ENCODE measurements at places on chromosomes 4 and X. TPM values are rescaled to one million over a fixed set of nuclear protein-coding genes. Genes with fewer than 3 reads are reported as not detected.
A peak's percentile ranks its signal among the peaks of the same experiment; 100 is the strongest.

DNA sequence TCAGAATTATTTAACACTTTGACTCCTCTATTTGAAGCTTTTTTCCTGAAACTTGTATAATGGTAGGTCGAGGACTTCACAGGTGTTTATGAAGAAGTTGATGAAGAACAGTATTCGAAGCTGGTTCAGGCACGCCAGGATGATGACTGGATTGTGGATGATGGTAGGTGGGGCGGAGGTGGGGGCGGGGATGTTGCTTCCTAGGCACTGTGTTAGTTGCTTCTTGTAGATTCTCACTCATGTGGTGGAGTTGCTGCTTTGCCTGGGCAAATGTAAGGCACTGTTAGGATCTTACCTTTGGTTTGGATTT is 9.4 kb downstream of the POLA1 start:
- no peak for DNase-seq

DNA sequence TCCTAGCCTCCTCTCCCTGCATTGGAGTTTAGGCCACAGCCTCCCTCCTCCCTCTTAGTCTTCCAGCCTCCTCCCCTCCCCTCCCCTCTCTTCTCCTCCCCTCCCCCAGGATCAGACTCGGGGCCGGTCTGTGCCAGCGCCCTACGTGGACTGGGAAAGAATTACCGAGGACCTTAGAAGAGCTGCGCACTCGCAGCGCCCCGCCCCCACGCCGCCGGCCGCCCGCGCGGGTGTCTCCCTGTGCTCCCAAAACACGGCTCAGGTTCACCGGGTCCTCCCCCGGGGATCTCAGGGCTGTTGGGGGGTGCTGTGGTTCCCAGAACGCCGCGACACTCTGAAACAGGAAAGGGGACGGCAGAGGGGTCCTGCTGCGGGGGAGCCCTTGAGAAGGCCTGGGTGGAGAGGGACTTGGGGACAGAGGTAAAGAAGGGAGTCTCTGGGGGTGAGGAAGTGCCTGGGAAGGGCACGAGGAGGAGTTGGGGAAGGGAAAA is 122.3 kb upstream of the TBL1X start:
- DNase-seq: peak; percentile 87

DNA sequence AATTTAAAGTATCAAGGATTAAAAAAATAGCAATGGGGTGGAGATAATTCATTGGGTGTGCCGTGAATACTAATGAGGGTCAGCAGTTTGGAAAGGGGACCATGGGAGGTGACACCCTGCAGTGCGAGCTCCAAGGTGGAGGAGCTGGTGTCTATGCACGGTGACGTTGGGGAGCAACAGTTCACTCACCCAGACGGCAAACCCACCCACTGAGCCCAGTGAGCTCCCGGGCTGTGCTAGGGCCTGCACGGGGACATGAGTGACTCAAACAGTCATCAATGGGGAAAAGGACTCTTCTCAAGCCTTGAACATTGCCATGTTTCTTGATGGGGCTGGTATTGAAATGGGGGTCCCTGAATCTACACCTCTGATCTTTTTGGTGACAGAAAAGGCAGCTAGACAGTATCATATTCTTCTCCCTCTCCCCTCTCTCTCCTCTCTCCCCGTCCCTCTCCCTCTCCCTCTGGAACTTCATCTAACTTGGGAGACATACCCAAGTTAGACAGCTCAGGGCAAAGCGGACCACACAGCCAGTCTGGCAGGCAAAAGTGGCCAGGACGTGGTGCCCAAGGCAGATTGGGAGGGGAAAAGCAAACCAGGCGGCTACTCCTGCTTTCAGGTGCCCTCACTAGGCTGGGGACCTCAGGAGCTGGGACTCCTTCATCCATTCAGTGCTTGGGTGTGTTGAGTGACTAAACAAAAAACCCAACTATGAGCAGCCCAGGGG is 26.3 kb upstream of the PPP2R2C start:
- DNase-seq: no peak

DNA sequence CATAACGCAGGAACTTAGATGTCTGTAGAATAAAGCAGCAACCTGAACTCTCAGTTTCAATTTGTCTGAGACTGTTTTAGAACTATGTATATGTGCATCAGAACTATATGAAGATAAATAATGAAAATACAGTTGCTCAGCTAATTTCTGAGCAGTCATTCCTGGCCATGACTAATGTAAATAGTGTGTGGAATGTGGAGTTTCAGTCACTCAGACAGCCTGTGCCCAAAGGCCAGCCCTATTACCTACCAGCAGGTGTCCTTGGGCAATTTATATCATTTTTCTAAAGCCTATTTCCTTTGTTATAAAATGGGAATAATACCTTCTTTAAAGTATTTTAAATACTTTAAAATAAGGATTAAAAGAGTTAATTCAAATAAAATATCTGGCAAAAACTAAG is 56.0 kb upstream of the RELL1 start:
- no peak for DNase-seq

- no peak for DNase-seq
Observed at GRCh38 chr4:106602711-106603110, 234.1 kb upstream of the GIMD1 start.

- no peak for DNase-seq
Observed at GRCh38 chr4:38647101-38647819, 16.7 kb upstream of the KLF3 start.

GRCh38 chr4:54654753-54655152 is 3.0 kb upstream of the KIT start:
- no peak for DNase-seq

- no peak for DNase-seq
Observed at GRCh38 chrX:16705370-16705769, 7.1 kb downstream of the CTPS2 start.

- DNase-seq: no peak
Observed at GRCh38 chr4:2263926-2264321, 2.0 kb upstream of the MXD4 start.

DNA sequence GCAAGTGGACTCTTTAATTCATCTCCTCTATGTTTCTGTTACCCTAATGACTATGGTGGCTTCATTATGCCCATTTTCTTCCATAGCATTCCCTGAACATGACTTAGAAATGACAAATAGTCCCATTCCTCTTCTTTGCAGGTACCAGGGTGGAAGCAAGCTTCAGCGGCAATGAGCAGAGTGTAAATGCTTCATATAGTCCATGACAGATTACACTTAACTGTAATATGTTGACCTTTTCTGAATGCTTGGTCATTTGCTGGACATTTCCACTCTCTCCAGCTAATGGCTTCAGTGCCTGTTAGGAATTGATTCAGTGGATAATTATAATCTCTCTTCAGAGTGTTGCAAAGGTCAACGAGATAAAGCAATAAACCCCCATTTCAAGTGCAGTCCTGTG is 129.7 kb upstream of the PRPS2 start:
- no peak for DNase-seq

DNA sequence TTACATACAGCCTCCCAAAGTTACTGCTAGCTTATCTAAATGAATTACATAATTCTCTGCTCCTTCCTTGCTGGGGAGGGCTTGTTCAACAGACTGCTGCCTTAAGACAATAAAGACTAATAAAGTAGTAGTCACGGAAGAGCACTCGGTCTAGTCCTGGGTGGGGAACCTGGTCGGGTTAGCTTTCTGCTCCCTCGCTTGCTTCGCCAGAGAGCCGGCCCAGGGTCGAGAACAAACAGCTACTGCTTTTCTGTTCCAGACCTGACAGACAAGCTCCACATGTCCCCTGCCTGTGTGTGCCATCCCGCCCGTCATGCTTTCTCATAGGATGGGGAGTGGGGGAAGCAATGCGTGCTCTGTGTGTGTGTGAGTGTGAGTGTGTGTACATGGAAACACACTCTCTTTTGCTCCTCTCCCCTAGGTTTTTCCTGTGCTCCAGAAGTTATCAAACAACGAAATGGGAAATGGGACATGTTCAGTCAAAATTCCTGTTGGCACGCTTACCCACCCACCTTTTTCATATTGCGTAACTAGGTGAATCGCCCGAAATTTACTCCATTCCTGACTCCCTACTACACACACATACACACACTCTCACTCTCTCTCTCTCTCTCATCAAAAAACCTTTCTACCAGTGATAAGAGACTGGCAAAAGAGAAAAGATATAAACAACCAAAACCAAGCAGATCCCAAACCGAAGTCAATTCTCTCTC is 1.3 kb downstream of the NPY1R start:
- DNase-seq: peak; percentile 46

DNA sequence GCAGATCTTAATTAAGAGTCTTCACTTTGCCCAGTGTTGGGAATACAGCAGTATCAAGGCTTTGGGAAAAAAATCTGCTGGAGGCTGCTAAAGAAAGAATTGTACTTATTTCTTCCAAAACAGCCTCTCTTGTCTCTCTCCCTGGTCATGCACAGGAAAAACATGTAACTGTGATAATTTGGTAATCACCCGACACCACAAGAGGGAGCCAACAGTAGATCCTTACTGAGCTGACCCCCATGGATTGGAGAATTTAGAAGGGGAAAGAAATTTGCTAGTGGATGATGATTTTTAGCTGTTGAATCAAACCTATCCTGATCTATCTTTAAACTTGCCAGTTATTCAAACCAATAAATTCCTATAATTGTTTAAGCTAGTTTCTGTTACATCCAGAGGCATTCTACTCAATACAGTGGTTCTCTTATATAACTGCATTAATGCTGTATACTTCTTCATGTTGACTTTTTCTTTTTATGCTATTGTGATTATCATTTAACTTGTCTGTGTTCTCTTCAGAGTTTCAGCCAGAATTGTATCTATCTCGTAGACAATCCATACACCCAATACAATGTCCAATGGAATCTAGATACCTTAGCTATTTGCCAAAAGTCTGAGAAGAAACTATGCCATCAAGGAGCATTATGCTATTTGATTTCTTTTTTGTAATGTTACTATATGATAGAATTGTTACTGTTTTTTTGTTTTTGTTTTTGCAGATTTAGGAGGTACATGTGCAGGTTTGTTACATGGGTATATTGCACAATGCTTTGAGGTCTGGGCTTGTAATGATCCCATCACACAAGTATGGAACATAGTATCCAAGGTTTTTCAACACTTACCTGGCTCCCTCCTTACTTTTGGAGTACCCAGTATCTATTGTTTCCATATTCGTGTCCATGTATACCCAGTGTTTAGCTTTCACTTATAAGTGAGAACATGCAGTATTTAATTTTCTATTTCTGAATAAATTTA is 31.3 kb upstream of the ARHGEF38 start:
- peak; percentile 20 for DNase-seq

GRCh38 chr4:140579278-140579677 is 10.5 kb upstream of the UCP1 start:
- DNase-seq: no peak

DNA sequence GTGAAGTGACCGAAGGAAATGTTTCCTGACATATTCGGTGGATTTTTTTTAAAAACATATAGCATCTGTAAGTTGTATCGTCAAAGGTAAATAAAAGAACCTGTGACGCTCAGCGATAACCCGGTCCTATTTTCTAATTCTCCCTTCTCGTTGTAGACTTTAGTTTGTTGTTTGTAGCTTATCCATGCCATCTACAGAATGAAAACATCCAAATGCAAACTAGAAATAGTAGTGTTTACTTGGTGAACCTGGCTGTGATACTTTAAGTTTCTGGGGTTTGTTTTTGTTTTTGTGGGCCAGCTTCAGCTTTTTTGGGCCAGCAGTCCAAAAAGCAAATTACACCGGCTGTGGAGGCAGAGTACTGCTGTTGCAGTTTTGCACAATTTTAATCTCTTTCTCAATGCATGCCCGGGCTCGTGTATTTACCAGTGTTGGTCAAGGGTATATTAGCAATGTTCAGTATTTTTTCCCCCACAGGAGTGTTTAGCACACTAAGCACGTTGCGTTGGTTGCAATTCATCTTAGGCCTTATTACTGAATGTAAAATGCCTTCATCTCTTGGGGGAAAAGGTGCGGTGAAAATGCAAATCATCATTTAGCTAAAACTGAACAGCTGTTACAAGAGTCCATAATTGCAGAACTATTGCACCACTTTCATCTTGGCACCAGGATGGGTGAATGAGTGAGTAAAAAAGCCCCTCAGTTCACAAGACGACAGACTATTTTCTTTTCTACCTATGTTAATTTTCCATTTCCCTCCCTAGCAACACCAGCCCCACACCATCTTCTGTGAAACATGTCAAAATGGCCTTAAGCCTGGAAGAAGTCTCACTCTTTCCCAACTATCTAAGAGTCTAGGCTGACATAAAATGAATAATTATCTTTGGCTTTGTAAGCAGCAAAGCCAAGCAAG is 1.7 kb upstream of the CNOT6L start:
- DNase-seq: no peak

GRCh38 chrX:37685381-37686359 is at the start of gene XK:
XK (plus strand) TSS chrX:37685791; CDS start chrX:37685962, 171 bp downstream.
- DNase-seq: peak; percentile 34

The GLOD5 gene
- total RNA-seq: not detected

The TIMP1 gene
- total RNA-seq: 52.5 TPM

The MTTP gene
- total RNA-seq: 3.1 TPM
